ENCODE measurements at places on chromosomes 6 and 20. TPM values are rescaled to one million over a fixed set of nuclear protein-coding genes. Genes with fewer than 3 reads are reported as not detected.

DNA sequence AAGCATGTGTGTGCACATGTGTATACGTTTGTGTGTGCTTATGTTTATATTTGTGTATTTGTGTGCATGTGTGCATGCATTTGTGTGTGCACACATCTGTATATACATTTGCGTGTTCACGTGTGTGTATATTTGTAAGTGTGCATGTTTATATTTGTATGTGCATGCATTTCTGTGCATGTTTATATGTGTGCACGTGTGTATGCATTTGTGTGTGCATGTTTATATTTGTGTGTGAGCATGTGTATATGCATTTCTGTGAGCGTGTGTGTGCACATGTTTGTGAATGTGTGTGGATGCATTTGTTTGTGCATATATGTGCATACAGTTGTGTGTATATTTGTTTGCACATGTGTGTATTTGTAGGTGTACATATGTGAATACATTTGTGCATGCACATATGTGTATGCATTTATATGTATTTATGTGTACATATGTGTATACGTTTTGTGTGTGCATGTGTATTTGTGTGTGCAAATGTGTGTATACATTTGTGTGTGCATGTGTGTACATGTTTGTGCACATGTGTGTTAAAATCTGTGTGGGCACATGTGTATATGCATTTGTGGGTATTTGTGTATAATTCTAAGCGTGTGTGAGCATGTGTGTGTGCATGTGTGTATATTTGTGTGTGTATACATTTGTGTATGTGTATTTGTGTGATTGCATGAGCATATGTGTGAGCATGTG lies 140.4 kb upstream of the AFDN start:
- H3K4me1 ChIP-seq = peaks cover 12% of the 10 kb centered on the region
- no peaks in the 10 kb centered on the region for H3K36me3 ChIP-seq
- no peak overlapping the region for H3K27ac ChIP-seq
- no peak overlapping the region for H3K4me3 ChIP-seq
- no peak for DNase-seq

GRCh38 chr6:148557796-148558321 lies 189.0 kb upstream of the UST start:
- no peak overlapping the region for H3K4me3 ChIP-seq
- no peak overlapping the region for H3K27ac ChIP-seq
- H3K27me3 ChIP-seq = no peaks in the 10 kb centered on the region
- no peak for DNase-seq
- H3K4me1 ChIP-seq = peaks cover 10% of the 10 kb centered on the region

DNA sequence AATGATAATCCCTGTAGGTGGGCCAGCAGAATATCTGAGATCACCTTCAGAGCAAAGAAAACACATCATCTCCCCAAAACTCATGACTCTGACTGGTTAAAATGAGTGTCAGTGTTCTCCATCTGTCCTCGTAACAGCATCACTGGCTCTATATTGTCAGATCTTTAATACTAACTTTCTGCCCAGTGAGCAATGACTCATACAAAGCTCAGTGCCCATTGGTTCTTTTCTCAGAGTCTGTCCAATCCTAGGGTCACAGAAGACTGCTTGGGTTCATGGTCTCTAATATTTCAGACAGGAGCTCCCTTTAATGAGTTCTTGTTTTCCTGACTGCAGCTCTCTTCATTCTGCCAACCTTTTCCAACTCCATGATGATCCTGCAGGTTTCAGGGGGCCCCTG lies 36.4 kb downstream of the HLA-DPB1 start:
- no peak overlapping the region for H3K27ac ChIP-seq
- H3K27me3 ChIP-seq = peaks cover 23% of the 10 kb centered on the region
- no peak for DNase-seq
- H3K4me1 ChIP-seq = peaks cover 8% of the 10 kb centered on the region
- H3K4me3 ChIP-seq = no peak overlapping the region
- no peaks in the 10 kb centered on the region for H3K36me3 ChIP-seq

DNA sequence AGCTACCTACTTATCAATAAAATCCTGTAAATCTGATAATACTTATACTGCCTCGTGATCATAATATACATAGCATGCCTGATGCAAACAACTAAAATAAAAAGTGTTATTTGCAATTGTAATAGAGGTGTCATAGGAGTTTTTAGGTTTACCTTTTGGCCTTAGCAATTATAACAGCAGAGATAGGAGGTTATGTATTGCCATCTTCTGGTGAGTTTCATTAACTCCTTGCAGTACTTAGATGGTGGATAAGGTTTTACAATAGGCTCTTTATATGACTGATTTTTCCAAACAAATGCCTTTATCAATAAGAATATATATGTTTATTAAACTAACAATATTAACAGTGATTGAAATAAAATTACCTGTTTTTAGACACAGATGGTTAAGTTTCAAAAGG lies 27.8 kb upstream of the MYCT1 start:
- no peak overlapping the region for H3K27ac ChIP-seq
- H3K4me3 ChIP-seq = no peak overlapping the region
- no peaks in the 10 kb centered on the region for H3K27me3 ChIP-seq
- no peaks in the 10 kb centered on the region for H3K36me3 ChIP-seq
- H3K4me1 ChIP-seq = no peaks in the 10 kb centered on the region
- DNase-seq = peak; percentile 41

GRCh38 chr6:115573861-115574260 lies 486.8 kb downstream of the FRK start:
- H3K36me3 ChIP-seq = no peaks in the 10 kb centered on the region
- H3K4me1 ChIP-seq = no peaks in the 10 kb centered on the region
- no peaks in the 10 kb centered on the region for H3K27me3 ChIP-seq
- H3K27ac ChIP-seq = no peak overlapping the region
- no peak for DNase-seq

DNA sequence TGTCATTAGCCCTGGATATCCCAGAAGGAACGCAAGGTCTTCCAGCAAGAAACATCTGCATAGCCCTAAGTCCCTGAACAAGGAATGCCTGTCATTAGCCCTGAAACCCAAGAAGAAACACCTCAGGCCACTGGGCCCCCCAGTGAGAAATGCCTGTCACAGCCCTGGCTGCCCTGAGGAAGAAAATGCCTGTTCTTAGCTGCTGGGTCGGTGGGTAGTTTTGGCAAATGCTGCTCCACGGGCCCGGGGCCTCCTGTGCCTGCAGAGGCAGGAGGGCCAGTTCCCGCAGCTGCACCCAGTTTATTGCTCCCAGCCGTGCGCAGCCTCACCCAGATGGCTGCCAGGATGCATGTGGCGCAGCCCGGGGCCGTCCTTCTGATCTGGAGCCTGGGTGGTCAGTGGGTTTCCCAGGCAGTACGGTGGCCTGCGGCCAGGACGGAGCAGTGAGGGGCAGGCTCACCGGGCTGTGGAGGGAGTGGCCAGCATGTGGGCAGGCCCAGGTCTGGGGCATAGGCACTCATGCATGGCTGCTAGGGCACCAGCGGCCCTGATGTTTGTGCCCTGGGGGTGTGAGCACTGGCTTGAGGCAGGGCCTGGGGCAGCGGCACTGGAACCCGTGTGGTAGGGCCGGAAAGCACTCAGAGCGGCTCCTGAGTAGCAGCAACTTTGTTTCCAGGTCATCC lies 219.0 kb downstream of the ERMARD start:
- no peak overlapping the region for H3K27ac ChIP-seq
- DNase-seq = peak; percentile 23
- H3K36me3 ChIP-seq = no peaks in the 10 kb centered on the region
- no peak overlapping the region for H3K4me3 ChIP-seq
- H3K4me1 ChIP-seq = no peaks in the 10 kb centered on the region

GRCh38 chr6:6686748-6687601 lies 98.5 kb downstream of the LY86 start:
- H3K27ac ChIP-seq = peak overlapping the region; percentile 84
- H3K36me3 ChIP-seq = no peaks in the 10 kb centered on the region
- peaks cover 60% of the 10 kb centered on the region for H3K4me1 ChIP-seq
- peak; percentile 99 for DNase-seq
- no peaks in the 10 kb centered on the region for H3K27me3 ChIP-seq
- peak overlapping the region; percentile 18 for H3K4me3 ChIP-seq

DNA sequence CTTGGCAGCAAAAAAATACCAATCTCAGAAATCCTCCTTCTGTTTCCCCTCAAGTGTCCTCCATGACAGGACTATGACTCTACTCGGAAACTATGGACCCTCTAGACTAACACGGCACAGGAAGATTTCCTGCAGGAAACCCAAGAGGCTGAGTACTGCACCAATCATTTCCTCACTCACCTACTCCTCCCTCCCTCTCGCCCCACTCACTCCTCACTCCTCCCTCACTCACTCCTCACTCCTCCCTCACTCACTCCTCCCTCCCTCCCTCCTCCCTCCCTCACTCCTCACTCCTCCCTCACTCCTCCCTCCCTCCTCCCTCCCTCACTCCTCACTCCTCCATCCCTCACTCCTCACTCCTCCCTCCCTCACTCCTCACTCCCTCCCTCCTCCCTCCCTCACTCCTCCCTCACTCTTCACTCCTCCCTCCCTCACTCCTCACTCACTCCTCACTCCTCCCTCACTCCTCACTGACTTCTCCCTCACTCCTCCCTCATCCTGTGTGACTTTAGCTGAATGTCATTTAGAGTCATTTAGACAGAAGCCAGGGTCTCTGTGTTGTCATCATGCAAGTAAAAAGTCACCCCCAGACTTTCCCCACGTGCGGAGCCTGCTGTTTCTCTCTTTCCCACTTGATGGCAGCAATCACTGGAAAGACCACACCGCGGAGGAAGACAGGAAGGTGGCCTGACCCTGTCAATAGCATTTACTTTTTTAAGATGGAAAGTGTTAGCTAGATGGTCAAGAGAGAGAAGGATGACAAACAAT lies 226.8 kb upstream of the PDE10A start:
- no peak for DNase-seq
- no peak overlapping the region for H3K27ac ChIP-seq
- H3K4me3 ChIP-seq = no peak overlapping the region
- H3K27me3 ChIP-seq = no peaks in the 10 kb centered on the region
- H3K36me3 ChIP-seq = no peaks in the 10 kb centered on the region

- H3K4me1 ChIP-seq = no peaks in the 10 kb centered on the region
- H3K27ac ChIP-seq = no peak overlapping the region
- no peaks in the 10 kb centered on the region for H3K27me3 ChIP-seq
- no peaks in the 10 kb centered on the region for H3K36me3 ChIP-seq
Measured at GRCh38 chr6:72776456-72776855, 154.6 kb downstream of the KCNQ5 start.

GRCh38 chr6:144897441-144897921 lies 612.3 kb downstream of the UTRN start:
- no peak overlapping the region for H3K4me3 ChIP-seq
- H3K36me3 ChIP-seq = no peaks in the 10 kb centered on the region
- DNase-seq = no peak
- H3K27ac ChIP-seq = no peak overlapping the region
- H3K27me3 ChIP-seq = no peaks in the 10 kb centered on the region

GRCh38 chr6:129683601-129684322 lies 26.2 kb downstream of the ARHGAP18 start:
- H3K4me1 ChIP-seq = peaks cover 28% of the 10 kb centered on the region
- peak overlapping the region; percentile 86 for H3K27ac ChIP-seq
- no peaks in the 10 kb centered on the region for H3K36me3 ChIP-seq

- H3K4me3 ChIP-seq = no peak overlapping the region
- no peaks in the 10 kb centered on the region for H3K4me1 ChIP-seq
- no peak for DNase-seq
- H3K27ac ChIP-seq = no peak overlapping the region
- H3K27me3 ChIP-seq = no peaks in the 10 kb centered on the region
Measured at GRCh38 chr6:56862415-56863175, 92.3 kb upstream of the BEND6 start.

DNA sequence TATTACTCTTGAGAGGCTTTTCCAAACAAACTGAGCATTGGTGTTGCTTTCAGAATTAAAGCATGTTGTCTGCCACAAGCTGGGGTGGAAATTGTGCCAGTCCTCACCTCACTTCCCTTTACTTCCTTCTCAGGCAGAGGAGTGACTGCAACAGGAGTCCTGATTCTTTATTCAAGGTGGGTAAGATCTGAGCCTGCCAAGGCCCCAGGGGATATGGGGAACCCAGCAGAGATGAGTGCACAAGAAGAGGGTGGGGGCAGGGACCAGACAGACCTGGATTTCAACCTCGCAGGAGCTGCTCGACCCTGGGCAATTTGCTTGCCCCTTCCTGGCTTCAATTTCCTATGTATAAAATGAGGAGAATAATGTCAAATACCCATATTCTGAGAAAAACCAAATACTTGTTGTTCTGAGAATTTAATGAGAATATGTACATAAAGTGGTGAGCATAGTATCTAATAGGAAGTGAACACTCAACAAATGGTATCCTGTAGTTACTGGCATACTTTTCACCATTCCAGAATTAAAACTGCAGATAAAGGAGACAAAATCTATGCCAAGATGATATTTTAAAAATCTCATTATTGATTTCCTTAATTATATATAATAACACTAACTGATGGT lies 17.8 kb downstream of the MAN1A1 start:
- no peaks in the 10 kb centered on the region for H3K27me3 ChIP-seq
- DNase-seq = no peak
- no peaks in the 10 kb centered on the region for H3K36me3 ChIP-seq
- H3K4me3 ChIP-seq = no peak overlapping the region
- H3K4me1 ChIP-seq = peaks cover 50% of the 10 kb centered on the region
- no peak overlapping the region for H3K27ac ChIP-seq

GGT7 gene
- 12.8 TPM for polyA plus RNA-seq

POPDC3 gene
- polyA plus RNA-seq = 6.7 TPM

BMP7 gene
- 0.44 TPM for polyA plus RNA-seq

Data from stomach (tissue), 19 donors.